HuH-7 (cell line): ENCODE measurements at places on chromosomes 6 and 20.

GRCh38 chr6:87366072-87366827, 21.6 kb downstream of the C6orf163 start:
- DNase-seq = no peak

DNA sequence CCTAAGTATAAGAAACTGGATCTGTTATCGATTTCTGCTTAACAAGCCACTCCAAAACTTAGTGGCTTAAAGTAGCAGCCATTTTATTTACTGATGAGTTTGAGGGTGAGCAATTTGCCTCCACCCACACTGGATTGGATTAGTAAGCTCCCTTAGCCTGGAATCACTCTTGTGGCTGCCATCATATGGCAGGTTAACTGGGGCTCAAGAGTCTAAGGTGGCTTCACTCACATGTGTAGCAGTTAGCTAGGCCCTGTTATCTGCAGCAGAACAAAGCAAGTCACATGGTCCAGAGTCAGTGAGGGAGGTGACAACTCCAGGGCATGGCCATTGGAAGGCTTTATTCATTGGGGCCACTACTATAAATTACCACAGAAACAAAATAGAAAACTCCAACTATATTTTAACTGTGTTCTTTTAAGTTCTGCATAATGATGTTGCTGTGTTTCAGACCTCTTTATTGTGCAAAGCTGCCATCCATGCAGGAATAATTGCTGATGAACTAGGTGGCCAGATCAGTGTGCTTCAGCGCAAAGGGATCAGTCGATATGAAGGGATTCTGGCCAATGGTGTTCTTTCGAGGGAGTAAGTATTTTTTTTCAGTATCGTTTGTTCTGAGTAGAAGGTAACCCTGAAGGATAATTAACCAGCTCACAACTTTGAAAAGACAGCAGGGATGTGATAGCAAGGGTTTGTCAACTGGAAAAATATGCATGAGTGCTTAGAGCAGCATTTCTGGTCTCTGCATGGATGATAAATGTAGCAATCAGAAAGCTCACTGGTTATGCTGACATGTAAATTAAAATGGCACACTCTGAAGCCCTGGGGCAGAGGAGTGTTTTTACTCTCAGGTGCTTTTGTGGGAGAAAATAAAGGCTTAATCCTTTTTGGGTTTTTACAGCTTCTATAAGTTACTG, 49.6 kb downstream of the DCBLD1 start:
- no peak for DNase-seq

GRCh38 chr20:61510778-61511330, 258.8 kb downstream of the CDH4 start:
- DNase-seq = no peak

GRCh38 chr6:54048782-54049181, 62.5 kb upstream of the MLIP start:
- no peak for DNase-seq

GRCh38 chr6:149317644-149318571, at the start of gene TAB2:
TAB2 (plus strand) TSS chr6:149317712; CDS start chr6:149369998, 52,286 bp downstream.
- peak; percentile 27 for DNase-seq
